ENCODE measurements at places on chromosomes 7 and 10.
A peak's percentile ranks its signal among the peaks of the same experiment; 100 is the strongest.

DNA sequence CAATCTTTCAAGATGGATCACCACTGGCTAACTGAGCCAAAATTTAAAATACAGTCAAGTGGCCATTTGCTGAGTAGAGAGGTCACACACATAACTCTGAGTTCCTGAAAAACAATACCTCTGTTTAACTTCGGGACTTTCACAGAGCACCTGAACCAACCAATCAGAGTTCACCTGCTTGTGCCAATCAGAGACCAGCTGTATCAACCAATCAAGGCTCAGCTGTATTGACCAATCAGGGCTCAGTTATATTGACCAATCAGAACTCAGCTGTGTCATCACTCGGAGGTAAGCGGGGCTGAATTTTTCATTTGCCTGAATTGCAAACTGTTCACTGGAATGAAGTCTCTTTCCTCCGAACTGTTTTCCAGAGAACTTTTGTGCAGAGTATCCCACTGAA, 10.0 kb upstream of the CPXM2 start:
- no peak for DNase-seq

DNA sequence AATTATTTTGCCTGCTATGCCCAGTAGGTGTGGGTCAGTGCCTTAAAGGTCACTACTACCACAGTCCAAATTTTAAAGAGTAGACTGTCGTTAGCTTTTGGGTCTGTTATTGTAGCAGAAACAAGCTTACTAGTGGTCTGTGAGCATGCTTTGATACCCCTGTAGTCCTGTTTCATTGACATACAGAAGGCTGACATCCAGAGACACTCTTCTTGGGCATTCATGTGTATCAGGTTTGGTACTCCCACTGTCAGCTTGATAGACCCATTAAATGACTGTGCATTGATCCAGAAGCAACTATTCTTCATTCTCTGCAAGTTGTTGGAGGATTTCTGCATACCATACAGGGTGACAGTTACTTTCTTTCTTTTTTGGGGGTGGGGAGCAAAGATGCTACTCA, 884.4 kb upstream of the CELF2 start:
- DNase-seq, result no peak

DNA sequence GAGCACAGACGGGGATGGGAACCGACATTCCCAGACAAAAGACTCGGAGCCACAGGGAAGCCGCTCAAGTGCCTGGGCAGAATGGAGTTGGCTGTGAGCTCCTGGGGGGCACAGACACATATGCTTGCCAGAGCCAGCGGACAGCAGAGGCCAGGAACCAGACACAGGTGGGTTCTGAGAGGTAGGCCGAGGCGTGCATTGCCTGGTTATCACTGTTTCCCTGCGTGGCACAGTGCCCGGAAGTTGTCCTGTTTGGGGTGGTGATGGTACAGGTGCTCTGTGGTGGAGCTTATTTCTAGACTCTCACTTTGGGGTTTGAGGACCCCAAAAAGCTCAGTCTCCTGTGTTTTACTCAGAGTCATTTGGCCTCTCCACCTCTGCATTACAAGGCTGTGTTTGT, 2.5 kb downstream of the PALD1 start:
- DNase-seq, result no peak

- DNase-seq, result peak; percentile 19
Observed at GRCh38 chr7:46080595-46081159, 159.6 kb upstream of the IGFBP3 start.

DNA sequence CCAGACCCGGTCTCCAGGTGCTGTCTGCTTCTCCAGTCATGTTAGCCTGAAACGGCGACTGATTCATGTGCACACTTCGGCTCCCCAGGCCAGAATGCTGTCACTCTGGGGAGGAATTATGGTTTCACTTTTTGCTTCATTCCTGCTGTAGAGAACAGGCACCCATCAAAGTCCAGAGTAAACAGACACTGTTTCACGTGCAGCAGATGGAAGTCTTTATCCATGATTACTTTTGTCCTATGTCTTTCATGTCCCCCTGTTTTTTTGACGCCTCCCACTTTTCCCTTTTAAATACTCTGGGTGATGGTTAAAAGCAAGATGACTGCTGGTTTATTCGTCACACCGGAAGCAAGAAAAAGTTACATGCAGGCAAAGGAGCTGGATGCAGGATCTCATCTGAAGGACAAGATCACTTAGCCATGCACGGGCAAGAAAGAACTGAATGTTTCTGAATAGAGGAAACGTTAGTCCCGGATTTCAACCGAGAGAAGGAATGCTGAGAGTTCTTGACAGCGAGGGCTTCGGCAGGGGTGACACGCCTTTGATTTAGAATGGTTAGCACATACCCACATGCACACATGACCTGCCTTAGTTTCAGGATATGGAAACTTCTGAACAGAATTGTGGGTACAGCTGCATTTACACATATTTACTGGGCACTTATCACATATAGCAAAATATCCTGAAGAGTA, 250.0 kb upstream of the KLF6 start:
- peak; percentile 39 for DNase-seq

DNA sequence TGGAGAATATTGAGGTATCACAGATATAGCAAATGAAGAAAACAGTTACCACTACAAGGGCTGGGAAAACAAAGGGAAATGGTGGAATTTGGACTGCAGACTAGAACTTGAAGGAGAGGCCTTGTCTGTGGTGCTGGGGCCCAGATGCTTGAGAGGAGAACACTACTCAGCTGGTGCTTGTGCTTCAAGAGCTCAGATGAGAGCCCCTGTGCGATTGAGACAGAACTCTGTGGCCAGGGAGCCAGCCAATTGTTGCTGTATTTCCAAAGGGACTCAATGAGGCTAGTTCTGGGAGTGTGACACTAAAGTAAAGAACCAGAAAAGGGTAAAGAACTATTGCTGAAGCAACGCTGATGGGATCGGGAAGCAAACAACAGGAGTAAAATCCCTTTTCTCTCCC, 406.5 kb upstream of the SEMA3D start:
- DNase-seq, result no peak

- peak; percentile 74 for DNase-seq
Observed at GRCh38 chr7:85516675-85517074, 329.8 kb upstream of the SEMA3D start.

DNA sequence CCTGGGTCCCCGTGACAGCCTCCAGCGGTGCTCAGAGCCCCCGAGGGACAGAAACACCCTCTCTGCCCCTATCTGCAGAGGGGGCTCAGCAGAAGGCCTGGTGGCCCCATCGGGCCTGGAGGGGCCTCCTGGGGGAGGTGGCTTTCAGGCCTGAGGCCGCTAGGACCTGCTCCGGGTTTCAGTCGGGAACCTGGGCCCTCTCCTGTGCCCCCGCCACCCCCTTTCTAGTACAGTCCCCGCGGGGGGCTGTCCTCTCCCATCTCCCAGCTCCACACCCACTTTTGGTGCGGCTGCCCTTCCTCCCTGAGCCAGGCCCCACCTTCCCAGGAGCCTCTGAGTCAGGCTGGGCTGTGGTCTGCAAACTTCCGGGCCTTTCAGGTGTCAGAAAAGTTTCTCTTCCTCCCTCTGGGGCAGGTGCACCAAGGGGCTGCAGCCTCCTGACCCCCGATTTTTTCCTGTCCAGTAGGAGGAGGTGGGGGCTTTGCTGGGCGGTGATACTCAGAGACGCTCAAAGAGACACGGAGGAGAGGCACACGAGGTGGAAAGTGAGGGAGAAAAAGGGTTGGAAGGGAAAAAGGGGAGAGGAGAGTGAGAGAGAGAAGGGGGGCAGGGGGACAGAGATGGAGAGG, 692 bp downstream of the CARD11 start:
- no peak for DNase-seq

- DNase-seq, result no peak
Observed at GRCh38 chr10:132653721-132654120, 116.1 kb downstream of the INPP5A start.

DNA sequence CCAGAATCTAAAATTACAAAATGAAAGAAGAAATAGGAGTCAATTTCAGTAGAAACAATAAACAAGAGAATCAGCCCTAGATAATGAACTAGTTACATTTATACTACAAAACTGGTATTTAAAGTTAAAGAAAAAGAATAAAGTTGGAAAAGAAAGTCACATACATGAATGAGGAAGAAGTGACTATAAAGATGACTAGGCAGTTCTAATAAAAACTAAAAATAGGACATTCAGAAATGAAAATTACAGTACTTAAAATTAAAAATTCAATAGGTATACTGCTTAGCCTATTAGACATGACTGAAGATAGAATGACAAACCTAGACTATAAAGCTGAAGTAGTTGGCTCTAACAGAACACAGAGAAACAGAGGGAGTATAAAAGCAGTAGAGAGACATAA, 108.8 kb downstream of the AHR start:
- DNase-seq, result no peak

GRCh38 chr7:135147341-135147898, 452 bp upstream of the TMEM140 start:
- peak; percentile 63 for DNase-seq

DNA sequence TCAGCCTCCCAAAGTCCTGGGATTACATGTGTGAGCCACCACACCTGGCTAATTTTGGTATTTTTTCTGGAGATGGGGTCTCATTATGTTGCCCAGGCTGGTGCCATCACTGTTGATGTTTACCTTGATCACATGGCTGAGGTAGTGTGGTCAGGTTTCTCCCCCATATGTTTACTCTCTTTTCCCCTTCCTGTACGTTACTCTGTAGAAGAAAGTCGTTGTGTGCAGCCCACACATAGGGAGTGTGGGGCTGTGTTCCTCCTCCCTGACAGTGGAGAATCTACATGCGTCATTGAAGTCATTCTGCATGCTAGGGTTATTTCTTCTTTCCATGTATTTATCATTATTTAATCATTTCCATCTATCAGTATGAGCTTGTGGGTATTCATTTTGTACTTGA, 16.3 kb upstream of the ORAI2 start:
- DNase-seq, result no peak

DNA sequence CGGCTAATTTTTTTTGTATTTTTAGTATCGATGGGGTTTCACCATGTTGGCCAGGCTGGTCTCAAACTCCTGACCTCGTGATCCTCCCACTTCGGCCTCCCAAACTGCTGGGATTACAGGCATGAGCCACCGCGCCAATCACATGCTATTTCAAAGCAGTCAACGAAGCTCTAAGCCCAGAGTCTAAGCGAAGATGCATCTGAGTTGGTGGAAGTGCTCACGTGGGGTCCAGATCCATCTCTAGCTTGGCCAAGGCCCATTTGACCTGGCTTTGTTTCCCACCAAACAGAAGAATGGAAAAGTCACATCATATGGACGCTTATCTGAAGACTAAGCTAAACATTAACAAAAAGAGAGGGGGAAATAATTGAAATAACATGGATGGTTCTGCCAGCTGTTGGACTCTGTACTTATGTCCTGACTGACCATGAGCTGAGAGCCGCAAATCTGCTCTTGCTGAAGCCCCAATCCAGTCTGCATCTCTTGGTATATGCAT, 3.8 kb upstream of the GTF2I start:
- DNase-seq, result no peak

DNA sequence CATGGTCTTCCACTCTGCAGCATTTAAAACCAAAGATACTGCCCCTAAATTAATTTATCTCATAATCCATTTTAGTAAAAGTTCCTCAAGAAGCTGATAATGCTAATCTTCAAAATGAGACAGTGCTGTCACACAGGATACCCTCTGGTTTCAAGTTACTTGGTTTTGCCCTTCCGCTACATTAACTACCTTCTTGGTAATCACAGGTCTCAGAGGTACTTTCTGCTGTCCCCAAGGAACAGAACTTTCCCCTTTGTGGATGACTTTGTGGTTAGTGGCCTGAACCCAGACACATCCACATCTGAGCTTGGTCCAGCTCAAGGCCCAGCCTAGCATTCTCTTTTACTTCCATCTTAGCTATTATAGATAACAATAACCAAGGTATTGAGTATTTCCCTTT, 88.8 kb upstream of the TMEM26 start:
- DNase-seq, result no peak

- peak; percentile 87 for DNase-seq
Observed at GRCh38 chr7:76358481-76359110, at the start of gene YWHAG. Gene YWHAG (minus strand): TSS chr7:76358991. CDS start chr7:76358808, 183 bp downstream.

GRCh38 chr10:118392761-118393160, 50.6 kb upstream of the FAM204A start:
- no peak for DNase-seq

- DNase-seq, result peak; percentile 20
Observed at GRCh38 chr7:98613601-98614425, 3.3 kb upstream of the NPTX2 start.

DNA sequence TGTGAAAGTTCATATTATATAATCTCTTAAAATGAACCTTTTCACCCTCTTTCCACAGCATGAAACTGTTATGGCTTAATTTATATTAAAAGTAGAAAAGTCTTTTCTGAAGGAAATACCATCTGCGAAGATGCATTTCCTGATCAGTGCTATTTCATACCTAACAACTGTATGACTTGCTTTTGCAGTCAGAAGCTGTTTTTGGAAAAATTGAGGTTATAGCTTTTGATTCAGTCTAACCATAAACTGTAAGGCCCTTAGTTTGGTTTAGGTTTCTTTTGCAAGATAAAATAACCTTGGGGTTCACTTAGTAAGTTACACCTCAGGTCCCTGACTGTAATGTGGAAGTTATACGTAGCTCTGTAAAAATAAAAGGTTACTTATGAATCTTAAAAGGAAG, 22.7 kb upstream of the PARP12 start:
- DNase-seq, result no peak

- DNase-seq, result peak; percentile 11
Observed at GRCh38 chr7:110373859-110374258, 717.1 kb upstream of the LRRN3 start.

DNA sequence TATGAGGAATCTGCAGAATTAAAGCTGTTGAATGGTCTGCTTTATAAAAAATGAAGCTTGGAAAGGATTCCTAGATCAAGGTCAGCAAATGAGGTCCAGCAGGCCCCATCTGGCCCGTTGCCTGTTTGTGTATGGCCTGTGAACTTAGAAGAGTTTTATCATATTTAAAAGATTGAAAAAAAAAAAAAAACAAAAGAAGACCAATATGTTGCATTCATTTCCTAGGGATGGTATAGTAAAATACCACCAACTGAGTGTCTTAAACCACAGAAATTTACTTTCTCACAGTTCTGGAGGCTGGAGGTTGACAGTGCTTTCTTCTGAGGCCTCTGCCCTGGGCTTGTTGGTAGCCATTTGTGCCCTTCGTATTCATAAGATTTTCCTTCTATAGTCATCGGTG, 109.2 kb downstream of the PPP1R3A start:
- DNase-seq, result peak; percentile 46

GRCh38 chr10:44125879-44126278, 259.0 kb downstream of the CXCL12 start:
- peak; percentile 62 for DNase-seq

DNA sequence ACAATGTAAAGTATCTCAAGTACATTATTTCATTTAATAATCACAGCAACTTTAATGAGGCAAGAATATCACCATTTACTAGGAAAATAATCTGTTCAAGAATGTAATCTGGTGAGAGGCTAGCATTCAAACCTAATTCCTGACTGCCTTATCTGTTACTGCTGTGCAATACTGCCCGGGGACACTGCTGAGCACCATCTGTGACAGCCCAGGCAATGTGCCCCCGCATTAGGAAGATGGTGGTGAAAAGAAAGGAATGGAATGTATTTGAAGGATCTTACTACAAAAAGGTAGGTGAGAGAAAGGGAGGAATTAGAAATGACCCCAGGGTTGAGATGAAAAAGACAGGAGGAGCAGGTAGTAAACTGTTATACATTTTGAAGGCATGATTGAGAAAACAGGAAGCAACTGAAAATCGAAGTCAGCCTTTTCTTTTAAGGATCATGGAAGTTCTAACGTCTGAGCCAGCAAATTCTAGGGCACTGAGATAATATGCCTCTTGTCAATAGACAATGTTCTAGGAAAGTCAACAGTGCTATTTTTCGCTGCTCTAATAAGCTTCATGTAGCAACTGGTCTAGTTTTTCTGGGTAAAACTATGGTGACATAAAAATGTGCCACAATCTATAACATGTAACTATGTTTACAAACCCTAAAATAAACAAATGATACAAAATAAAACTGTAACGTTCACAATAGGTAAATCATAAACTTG, 90.4 kb downstream of the ETV1 start:
- DNase-seq, result no peak

Measured in iris pigment epithelial cell (primary cell).